ENCODE measurements at places on chromosomes 12 and 14.

DNA sequence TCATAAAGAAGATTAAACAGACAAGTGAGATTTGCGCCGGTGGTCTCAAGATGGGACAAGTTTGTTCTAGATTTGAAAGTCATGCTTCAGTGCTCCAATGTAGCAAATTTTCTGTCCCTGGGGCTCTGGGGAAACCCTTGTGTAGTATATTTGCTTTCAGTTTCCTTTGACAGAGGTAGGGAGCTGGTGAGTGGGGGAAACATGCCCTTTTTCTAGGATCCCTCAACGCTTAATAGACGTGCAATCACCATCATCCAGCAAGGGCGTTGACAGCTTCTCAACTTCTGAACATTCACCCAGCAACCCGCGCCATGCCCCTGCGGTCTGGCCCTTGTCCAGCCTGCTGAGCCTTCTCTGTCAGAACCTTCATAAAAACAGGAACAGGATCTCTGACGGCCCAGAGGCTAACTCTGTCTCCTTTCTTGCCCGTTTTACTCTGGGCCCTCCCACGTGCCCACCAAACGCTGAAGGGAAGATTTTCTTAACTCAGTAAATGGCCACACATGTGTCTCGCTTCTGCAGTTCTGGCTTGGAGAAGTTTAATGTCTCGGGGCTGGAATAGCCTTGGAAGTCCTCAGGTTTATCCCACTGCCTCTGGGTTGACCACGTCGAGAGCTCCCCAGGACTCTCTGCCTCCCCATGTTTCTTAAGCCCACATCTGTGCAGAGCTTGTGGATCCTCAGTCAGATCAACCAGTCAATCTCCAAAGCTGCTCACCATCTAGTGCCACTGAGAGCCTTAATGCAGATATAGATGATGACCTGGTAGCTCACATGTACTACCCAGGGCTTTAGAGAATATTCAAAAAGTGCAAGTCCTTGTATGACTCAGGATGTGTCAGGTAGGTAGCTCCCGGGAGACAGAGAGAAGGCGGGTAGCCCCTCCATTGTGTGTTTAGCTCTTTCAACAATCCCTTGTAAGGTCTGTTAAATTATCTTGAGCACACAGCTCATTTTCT lies 58.1 kb upstream of the CCND2 start:
- no peak for DNase-seq

- no peak for DNase-seq
Observed at GRCh38 chr12:67327466-67327865, 58.3 kb downstream of the CAND1 start.

- no peak for DNase-seq
Observed at GRCh38 chr12:119710965-119711551, 43.1 kb downstream of the PRKAB1 start.

- no peak for DNase-seq
Observed at GRCh38 chr14:89544636-89545301, 127.7 kb upstream of the FOXN3 start.

DNA sequence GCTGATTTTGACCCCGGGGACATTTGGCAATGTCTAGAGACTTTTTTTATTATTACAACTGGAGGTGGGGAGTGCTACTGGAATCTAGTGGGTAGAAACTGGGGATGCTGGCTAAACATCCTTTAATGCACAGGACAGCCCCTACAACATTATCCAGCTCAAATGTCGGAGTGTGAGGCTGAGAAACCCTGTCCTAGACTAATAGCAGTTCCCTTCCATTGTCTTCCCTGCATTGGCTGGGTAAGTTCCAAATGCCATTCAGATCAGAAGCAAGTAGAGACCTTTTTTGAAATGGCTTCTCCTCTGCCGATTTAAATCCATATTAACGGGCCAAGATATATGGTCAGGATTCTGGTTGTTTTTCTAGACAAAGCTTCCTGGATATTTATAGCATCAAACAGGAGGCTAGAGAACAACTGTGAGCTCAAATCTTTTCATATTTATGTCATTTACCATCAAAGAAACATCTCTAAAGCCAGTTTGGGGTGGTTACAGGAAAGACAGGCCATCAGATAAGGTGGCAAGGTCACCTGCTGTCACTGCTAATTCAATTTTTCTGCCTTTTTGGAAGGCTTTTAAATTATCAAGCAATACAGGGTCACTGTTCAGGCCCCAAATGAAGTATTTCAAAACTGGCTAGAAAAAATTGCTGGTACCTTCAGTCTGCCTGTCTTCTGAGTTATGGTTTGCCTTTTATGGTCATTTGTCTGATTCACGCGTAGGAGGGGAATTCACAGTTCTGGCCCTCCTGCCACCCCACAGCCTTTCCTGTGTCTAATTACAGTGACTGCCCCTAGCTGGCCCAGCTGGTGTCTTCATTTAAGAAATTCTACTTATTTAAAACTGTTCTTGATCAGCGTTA lies 20.1 kb upstream of the AKAP5 start:
- no peak for DNase-seq

GRCh38 chr12:78790148-78790547 lies 74.4 kb upstream of the SYT1 start:
- DNase-seq = no peak

GRCh38 chr12:101653503-101653902 lies 43.9 kb upstream of the CHPT1 start:
- no peak for DNase-seq

DNA sequence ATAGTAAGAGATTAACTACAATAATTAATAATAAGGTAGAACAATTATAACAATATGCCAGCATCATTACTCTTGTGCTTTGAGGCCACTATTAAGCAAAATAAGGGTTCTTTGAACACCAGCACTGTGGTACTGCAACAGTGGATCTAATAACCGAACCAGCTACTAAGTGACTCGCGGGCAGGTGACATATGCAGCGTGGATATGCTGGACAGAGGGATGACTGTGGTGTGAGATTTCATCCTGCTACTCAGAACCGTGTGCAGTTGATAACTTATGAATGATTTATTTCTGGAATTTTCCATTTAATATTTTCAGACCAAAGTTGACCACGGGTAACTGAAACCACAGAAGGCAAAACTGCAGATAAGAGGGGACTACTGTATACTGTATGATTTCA lies 34.4 kb downstream of the BMAL2 start:
- no peak for DNase-seq

- DNase-seq = no peak
Observed at GRCh38 chr12:108702595-108703320, 28.6 kb downstream of the CORO1C start.

- no peak for DNase-seq
Observed at GRCh38 chr12:30630979-30631285, 64.7 kb downstream of the IPO8 start.

- DNase-seq = no peak
Observed at GRCh38 chr14:88825503-88825902, 1.1 kb downstream of the TTC8 start.

GRCh38 chr12:108728820-108729611 lies 2.3 kb downstream of the CORO1C start:
- no peak for DNase-seq

DNA sequence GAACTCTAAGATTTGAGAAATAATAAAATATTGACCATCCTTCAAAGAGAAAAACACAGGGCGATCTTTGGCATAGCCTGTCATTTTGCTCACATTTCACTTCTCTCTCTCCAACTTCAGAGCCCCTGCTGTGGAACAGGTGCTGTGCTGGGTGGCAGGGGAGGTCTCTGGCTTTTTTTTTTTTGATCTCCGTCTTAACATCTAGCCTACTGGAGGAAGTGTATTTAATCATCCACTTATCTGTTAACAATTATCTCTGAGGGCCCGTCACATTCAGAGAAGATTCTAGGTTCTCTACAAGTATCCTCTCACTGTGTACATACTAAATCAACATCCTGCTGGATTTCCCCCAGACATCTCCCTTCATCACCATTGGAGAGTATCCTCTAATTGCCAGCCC lies 34.1 kb downstream of the CHST11 start:
- no peak for DNase-seq

GRCh38 chr14:66069830-66070541 lies 416.2 kb upstream of the CCDC196 start:
- no peak for DNase-seq

GRCh38 chr14:103108749-103109207 lies 14.3 kb downstream of the EXOC3L4 start:
- no peak for DNase-seq

DNA sequence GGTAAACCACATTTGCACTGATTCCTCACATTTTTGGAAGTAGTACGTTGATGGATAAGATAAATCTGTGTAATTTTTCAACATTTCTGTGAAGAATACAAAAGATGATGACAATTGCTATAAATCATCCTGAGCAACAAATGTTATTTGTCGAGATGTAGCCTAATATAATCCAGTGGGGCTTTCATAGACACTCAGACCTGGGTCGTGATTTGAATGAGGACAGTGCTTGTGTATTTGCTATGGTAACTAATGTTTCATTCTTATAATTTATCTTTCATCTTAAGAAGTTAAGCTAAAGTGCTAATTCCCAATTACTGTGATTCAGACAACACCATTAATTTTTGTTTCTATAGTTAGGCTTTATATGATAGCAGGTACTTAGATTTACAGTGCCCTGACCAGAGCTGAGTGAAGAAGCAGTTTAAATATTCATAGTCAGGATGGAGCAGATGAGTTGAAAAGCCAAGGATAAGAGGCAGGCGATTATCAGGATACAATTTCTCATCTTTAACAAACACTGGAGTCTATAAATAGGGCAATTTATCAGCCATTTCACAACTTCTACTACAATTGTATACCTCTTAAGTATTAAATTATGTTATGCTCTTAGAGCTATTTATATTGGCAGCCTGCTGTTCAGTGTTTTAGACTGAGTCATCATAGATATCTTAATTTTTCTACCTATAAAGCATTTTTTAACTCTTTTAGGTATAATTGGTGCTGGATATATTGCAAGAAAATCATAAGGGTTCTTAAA lies 359.9 kb downstream of the TRHDE start:
- no peak for DNase-seq

GRCh38 chr14:100726550-100727085 lies at the start of gene DLK1:
Gene DLK1, plus strand, starts transcription at chr14:100726892. Its CDS starts 177 bp downstream, at chr14:100727069.
- no peak for DNase-seq

GRCh38 chr12:46701356-46701755 lies 124.4 kb downstream of the SLC38A4 start:
- no peak for DNase-seq

- no peak for DNase-seq
Observed at GRCh38 chr14:77882098-77882497, 82.2 kb downstream of the ADCK1 start.

GRCh38 chr12:68867606-68868005 lies 59.6 kb downstream of the MDM2 start:
- DNase-seq = no peak

DNA sequence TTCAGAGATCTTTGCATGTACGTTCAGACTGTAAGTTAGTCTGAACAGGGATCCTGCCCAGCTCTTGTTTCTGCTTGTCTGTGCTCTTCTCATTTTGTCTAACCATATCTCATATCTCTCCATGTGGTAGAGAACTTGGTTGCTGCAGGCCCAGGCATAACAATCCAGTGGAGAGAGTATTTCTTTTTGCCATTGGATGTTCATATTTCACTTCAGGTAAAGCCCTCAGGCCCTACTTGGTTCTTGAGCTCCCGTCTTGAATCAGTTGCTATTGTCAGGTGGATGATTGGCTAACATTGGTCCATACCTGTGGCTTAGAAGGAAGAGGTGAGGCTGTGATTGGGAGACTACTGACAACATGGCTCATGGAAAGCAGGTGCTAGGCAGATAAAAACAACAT lies 357.7 kb upstream of the FLRT2 start:
- DNase-seq = no peak

- no peak for DNase-seq
Observed at GRCh38 chr12:108253540-108253939, 85.6 kb downstream of the CMKLR1 start.

DNA sequence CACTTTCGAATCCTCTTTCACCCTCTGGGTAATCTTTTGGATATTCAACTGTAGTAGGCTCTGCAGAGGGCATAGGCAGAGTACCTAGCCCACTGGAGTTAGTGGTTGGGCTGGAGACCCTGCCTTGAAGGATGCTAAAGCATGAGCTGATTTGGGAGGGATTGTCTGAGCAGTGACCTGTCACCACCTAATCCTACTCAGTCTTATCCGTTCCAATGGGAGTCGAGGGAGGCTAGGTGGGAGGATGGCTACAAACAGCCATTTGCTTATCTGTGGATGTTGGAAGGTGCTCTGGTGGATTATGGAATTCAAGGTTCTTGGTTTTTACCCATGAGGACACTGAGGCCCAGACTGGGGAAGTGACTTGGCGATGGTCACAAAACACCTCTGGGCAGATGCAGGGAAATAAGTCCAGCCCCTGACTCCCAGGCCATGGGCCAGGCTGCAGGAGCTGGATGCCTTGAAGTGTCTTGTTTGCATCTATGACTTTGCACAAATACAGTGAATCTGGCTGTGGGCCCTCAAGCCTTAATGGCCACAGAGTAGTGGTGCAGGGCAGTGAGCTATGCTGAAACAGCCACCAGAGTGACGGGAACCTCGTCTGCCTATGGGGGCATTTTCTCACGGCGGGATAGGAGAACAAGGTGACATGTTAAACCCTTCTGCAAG lies 3.7 kb downstream of the KMT5A start:
- DNase-seq = no peak

DNA sequence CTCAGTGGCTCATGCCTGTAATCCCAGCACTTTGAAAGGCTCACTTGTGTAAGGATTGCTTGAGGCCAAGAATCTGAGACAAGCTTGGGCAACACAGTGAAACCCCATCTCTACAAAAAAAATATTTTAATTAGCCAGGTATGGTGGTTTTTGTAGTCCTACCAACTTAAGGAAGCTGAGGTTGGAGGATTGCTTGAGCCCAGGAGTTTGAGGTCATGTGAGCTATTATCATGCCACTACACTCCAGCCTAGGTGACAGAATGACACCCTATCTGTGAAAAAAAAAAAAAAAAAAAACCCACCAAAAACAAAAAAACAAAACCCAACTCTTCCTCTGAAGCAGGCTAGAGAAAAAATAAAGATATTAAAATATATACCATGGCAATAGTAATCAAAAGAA lies 41.2 kb downstream of the TMEM116 start:
- DNase-seq = no peak

GRCh38 chr12:6044082-6044481 lies 80.4 kb downstream of the VWF start:
- DNase-seq = no peak

DNA sequence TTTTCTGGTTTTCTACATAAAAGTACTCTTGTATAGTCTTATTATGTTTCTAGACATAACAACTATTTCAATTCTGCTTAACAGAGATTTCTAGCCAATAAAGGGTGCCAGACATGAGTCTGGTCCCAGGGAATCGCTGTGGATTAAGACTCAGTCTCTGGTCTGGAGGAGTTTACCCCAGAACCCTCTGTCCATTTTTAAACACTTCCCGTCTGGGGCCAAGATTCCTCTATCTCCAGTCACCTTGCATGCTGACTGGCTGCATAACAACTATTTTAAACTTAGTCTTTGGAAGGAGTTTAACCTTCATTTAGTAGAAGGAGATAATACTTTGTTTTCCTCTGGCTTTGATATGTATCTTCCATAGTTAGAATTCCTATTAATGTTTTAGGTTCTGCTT lies 163.1 kb upstream of the IFNG-AS1 start:
- DNase-seq = no peak

Measured in neuronal stem cell (in vitro differentiated cells).